ENCODE measurements at places on chromosomes 12 and 14.

- DNase-seq = no peak
Measured at GRCh38 chr12:95074766-95075165, 1.3 kb upstream of the NR2C1 start.

GRCh38 chr14:43872222-43872621 lies 634.9 kb downstream of the FSCB start:
- no peak for DNase-seq

GRCh38 chr12:48973531-48973930 lies 2.0 kb upstream of the WNT10B start:
- DNase-seq = no peak

GRCh38 chr14:77151918-77152588 lies 10.5 kb upstream of the ZDHHC22 start:
- DNase-seq = no peak

DNA sequence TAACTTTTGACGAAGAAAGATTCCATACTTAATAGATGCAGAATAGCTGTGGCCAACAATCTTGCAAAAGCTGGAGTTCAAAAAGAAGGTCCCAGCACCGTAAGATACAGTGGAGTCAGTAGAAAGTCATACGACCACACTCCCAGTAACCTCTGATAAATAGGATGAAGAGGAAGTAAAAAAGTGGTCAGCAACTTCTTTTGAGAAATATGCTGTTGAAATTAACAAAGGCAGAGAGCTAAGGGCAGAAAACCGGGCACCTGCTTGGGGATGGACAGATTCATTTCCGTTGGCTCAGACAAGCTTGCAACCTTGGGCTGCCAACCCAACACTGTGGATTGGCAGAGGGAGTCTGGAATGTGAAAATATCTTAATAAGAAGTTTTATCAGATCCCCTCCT lies 40.0 kb downstream of the BTG1 start:
- DNase-seq = no peak

DNA sequence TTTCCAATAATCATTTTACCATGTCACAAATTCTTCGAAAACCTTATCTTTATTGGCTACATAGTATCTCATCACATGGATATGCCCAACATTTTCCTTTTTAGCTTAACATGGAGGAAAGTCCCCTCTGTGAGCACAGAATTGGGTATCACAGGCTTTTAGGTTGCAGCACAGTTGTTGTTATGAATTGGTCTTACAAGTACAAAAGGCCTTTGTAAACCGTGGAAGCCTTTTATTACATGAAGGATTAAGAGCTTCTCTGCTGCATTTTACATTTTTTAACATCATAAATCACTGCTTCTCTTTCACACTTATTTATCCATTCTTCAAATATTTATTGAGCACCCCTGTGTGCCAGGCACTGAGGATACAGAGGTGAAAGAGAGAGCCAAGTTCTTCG lies 26.2 kb downstream of the UBE3B start:
- peak; percentile 87 for DNase-seq

DNA sequence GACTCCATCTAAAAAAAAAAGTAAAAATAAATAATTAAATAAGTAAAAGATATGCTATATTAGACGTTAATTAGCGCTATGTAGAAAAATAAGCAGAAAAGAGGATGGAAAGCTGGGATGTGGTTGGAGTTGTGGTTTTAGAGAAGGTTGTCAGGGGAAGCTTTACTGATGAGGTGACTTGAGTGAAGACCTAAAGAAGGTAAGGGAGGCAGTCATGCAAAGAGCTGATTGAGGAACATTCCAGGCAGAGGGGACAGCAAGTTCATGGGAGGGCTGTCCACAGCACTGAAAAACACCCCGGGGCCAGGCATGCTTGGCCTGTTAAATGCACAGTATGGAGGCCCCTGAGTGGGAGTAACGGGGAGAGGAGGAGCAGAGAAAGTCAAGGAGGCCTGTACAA lies 15.7 kb downstream of the SMAGP start:
- no peak for DNase-seq

DNA sequence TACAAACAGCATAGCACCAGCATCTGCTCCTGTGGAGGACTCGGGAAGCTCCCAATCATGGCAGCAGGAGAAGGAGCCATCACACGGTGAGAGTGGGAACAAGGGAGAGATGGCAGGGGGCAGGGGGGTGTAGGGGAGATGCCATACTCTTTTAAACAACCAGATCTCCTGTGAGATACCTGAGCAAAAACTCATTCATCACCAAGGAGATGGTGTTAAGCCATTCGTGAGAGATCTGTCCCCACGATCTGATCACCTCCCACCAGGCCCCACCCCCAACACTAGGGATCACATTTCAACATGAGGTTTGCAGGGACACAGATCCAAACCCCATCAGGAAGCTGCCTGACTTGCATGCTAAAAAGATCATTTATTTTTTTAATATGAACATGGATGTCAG lies 499.3 kb downstream of the TMEM132D start:
- DNase-seq = no peak

- DNase-seq = no peak
Measured at GRCh38 chr12:32131666-32132065, 25.0 kb downstream of the BICD1 start.
